ENCODE measurements at places on chromosomes 7 and 10.

DNA sequence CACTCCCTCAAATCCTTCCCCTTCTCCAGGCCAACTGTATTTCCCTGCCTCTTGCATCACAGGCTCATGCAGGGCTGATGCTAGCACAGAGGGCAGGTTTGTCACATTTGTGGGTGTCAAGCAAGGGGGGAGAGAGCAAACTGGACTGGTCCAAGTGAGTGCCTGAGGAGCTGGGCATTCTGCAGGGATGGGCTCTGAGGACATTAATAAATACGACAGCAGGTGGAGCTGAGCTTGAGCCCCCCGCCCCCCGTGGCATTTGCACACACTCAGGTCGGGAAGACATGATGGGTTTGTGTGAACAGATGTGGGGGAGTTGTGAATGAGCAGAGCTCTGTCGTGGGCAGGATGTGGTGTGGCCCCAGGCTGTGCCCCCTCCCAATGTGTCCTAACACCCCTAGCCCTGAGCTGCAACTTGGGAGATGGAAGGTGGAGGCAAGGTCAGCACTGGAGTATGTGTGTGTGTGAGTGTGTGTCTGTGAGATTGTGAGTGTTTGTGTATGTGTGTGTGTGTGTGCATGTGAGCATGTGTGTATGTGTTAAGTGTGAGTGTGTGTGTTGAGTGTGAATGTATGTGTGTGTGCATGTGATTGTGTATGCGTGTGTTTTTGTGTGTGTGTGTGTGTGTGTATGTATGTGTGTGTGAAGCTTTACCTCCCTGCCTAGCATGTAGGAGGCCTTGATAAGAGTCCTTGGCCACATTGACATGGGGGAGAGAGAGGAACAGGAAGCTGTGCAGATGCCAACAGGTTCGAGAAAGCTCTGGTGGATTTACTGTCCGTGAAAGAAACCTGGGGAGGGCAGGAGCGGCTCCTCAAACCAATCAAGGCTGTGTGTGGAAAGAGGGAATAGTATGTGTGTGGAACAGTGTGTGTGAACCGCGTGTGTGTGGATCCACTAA is 9.1 kb downstream of the RASSF4 start:
- no peak for DNase-seq

GRCh38 chr7:40474790-40475680 is 340.2 kb downstream of the SUGCT start:
- no peak for DNase-seq

DNA sequence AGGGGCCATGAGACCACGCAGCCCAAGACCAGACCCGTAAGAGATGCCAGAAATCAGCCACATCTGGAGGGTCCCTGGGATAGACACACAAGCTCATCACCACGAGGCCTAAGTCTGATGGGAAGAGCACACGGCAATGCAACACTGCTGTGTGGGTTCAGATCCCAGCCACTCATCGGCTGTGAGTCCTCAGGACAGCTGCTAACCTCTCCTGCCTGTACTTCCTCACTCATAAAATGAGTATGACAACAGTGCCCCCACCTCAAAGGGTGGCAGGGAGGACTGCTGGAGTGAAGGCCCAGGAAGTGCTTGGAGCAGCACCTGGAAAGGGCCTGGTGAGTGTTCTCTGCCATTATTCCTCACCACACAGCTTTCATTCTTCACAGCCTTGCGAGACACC is 60.9 kb downstream of the MAD1L1 start:
- DNase-seq = no peak

DNA sequence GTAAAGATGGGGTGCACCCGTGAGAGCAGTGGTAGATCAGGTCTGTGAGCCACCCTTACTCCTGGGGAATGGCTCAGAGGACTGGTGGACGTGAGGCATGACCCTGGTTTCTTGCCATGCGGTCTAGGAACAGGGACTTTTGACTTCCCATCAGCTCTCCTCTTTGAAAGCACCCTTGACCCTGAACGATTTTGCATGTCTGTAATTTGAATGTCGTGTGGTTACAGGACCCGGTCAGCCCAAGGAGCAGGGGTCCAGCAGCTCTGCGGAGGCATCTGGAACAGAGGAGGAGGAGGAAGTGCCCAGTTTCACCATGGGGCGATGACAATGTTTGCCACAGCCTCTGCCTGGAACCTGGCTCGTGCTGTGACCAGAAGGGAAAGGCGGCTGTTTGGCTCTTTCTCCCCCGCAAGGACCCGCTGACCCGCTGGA is 8.6 kb upstream of the ORAI2 start:
- DNase-seq = no peak

- no peak for DNase-seq
Measured at GRCh38 chr7:36348256-36348655, 41.4 kb upstream of the ANLN start.

DNA sequence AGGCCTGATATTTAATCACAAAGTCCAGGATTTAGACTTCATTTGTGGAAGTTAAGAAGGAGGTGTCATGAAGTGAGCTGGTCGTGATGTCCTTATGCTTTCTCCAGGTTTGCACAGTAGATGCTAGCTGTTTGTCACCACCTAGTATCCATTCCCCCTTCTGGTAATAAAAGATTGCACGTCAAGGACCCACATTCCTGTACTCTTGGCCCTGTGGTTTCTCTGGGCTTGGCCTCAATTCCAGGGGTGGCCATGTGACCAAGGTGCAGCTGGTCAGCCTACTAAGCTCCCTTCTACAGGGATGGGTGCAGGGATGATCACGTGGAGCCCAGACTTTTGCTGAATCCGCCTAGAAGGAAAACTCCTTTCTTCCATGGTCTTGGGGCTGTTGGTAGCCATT is 16.5 kb downstream of the NPS start:
- no peak for DNase-seq

GRCh38 chr7:1521456-1521855 is 9.0 kb upstream of the MAFK start:
- no peak for DNase-seq

GRCh38 chr7:44131173-44132029 is 8.1 kb upstream of the POLD2 start:
- DNase-seq = no peak

DNA sequence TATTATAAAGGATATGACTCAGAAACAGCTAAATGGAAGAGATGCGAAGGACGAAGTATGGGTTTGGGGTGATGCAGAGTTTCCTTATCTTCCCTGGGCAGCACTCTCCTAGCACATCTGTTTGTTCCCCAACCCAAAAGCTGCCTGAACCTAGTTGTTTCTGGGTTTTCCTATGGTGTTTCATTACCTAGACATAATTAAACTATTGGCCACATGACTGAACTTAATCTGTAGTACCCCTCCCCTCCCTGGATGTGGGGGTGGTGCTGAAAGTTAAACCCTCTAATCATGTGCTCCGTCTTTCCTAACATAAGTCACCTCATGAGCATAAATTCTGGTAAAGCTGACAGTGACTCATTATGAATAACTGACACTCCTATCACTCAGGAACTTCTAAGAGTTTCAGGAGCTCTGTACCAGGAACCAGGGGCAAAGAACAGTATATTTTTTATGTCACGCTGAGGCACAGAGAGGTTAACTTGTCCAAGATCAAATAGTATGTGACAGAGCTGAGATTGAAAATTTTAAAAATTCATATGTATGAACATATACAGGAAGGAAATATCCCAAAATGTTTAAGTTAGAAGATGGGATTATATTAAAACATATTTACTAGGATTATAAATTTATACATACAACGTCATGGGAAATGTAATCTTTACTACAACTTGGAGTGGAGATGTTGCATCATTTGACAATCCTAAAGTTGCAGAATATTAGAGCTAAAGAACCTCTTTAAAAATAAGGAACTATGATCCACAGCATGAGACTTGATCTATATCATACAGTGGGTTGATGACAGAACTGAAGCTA is 4.8 kb downstream of the STRIP2 start:
- no peak for DNase-seq

DNA sequence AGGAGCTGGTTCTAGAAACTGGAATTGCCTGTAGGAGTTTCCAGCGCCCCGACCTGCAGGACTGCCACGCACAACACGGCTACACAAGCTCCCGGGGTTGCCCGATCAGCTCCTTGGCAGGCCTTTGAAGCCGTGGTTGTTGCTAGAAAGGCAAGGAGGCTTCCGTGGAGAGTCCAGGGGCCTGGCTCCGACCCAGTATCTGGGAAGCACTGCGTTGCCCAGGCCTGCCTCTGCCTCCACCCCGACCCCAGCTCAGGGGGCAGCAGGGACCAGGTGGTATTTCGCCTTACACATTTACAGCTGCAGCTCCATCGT is 54.4 kb downstream of the PROSER2 start:
- DNase-seq = no peak

Measured in stimulated activated CD8-positive, alpha-beta memory T cell treated with anti-CD3 and anti-CD28 coated beads, Interleukin-4, amount 100 ng/mL, for 1 hour (primary cell).